Bronchial epithelial cell (primary cell): ENCODE measurements at places on chromosomes 2 and 18. TPM values are rescaled to one million over a fixed set of nuclear protein-coding genes. Genes with fewer than 3 reads are reported as not detected.

MC4R gene
- total RNA-seq: under 0.01 TPM in 1 of 2 replicates, not detected in the other

TMEFF2 gene
- not detected in 2 replicates for total RNA-seq

AGXT gene
- not detected in 2 replicates for total RNA-seq

IL36B gene
- 0.13 TPM in 1 of 2 replicates, not detected in the other for total RNA-seq

PER2 gene
- 11.3 and 19.1 TPM in 2 replicates for total RNA-seq

LOXHD1 gene
- not detected in 2 replicates for total RNA-seq

MAL gene
- total RNA-seq: 1.1 and 11.0 TPM in 2 replicates

GBX2 gene
- not detected in 2 replicates for total RNA-seq

HNMT gene
- 1.1 and 3.8 TPM in 2 replicates for total RNA-seq
